A549 treated with Mapracorat at 1 μM for 4 hours (cell line): ENCODE measurements at places on chromosomes 6 and 20. TPM values are rescaled to one million over a fixed set of nuclear protein-coding genes. Genes with fewer than 3 reads are reported as not detected.

Gene TENT5A
- 0.68 to 1.4 TPM (median 1.0 TPM) in 5 replicates for total RNA-seq

Gene PRELID3B
- 52.2 to 67.4 TPM (median 59.0 TPM) in 5 replicates for total RNA-seq

Gene CLIC1
- total RNA-seq = 471 to 496 TPM (median 485 TPM) in 5 replicates

Gene SRMS
- 0.10 to 0.16 TPM in 2 of 5 replicates, not detected in the others for total RNA-seq

Gene CGA
- total RNA-seq = 0.19 to 0.43 TPM (median 0.29 TPM) in 5 replicates

Gene HLA-F
- total RNA-seq = 3.5 to 6.1 TPM (median 4.9 TPM) in 5 replicates

Gene FRK
- total RNA-seq = 1.1 to 1.3 TPM (median 1.2 TPM) in 5 replicates
